Sciatic nerve (tissue), 2 donors: ENCODE measurements at places on chromosomes 16 and 17. TPM values are rescaled to one million over a fixed set of nuclear protein-coding genes. Genes with fewer than 3 reads are reported as not detected.
A peak's percentile ranks its signal among the peaks of the same experiment; 100 is the strongest.

GRCh38 chr16:85051067-85051581 lies 23.5 kb downstream of the KIAA0513 start:
- DNase-seq, result no peak

- DNase-seq, result no peak
Measured at GRCh38 chr16:57889522-57889921, 81.4 kb downstream of the CNGB1 start.

POLR3K gene
- total RNA-seq, result 7.1 TPM

DNA sequence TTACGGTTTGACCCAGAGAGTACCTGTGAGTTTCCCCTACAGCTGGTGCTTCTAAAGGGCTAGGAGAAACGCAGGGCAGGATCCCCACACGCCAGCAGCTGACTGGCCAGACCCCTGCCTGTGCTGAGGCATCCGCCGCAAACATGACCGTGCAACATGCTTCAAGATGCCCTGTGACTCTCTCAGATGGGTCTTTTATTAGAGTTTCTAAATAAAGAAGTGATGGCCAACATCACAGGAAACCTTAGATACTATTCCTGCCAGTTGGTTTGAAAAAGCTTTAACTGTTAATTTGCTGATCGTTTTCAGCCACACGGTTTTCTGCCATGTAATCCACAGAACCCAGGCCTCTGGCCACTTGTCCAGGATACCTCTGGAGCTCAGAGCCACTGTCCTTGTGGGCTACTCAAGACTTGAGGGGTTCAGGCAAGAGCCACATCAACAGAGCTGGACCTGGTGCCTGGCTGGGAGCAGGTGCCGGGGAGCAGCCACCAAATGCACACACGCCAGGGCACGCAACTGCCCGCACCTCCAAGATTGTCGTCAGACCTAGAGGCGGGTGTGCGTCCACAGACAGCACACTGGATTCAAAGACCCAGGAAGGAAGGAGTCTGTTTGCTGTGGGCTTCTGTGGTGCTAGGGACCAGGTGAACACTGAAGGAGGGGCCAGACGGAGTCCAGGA lies 118.4 kb downstream of the ZNF778 start:
- DNase-seq, result no peak

GRCh38 chr17:2736956-2737355 lies 12.5 kb downstream of the CCDC92B start:
- no peak for DNase-seq

GRCh38 chr17:51298508-51299371 lies 38.4 kb downstream of the UTP18 start:
- no peak for DNase-seq

LGALS9 gene
- 41.8 TPM for total RNA-seq

SHISA9 gene
- 3.8 TPM for total RNA-seq

ZNF629 gene
- 14.0 TPM for total RNA-seq

GRCh38 chr16:88442727-88443576 lies 10.1 kb upstream of the ZFPM1 start:
- peak; percentile 84 for DNase-seq

XAF1 gene
- 67.4 TPM for total RNA-seq

GRCh38 chr16:22206842-22207714 lies 1.0 kb downstream of the EEF2K start:
- DNase-seq, result peak; percentile 87

GRCh38 chr17:52030052-52030451 lies 128.5 kb downstream of the CA10 start:
- DNase-seq, result no peak

GRCh38 chr16:76579277-76579922 lies 302.2 kb downstream of the CNTNAP4 start:
- no peak for DNase-seq

GRCh38 chr17:74369221-74369620 lies 1.9 kb downstream of the GPR142 start:
- DNase-seq, result peak; percentile 71

- DNase-seq, result no peak
Measured at GRCh38 chr17:10772425-10773380, 31.2 kb downstream of the TMEM238L start.

DNA sequence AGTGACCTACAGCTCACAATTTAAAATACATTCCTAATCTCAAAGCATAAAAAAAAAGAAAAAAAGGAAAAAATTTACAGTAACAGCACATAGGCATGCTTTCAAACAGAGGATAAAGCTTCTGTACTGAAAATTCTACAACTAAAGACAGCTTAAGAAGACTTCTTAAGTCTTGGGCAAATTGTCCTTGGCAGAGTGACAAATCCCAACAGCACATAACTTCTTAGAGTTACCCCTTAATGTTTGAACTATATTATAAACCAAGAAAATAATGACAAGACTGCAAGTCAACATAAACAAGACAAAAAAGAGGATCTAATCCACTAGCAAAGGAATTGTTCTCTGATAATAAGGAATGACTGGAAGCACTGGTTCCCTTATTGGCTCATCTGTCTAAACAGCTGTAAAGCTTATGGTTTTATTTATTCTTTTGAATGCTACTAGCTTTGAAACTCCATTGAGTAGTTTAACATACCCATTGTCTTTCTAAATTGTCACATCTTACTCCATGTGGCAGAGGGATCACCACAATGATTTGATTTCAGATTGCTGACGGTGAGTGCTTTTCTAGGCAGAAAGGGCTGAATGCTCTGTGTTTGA lies 1576.8 kb upstream of the GOT2 start:
- DNase-seq, result no peak

DNA sequence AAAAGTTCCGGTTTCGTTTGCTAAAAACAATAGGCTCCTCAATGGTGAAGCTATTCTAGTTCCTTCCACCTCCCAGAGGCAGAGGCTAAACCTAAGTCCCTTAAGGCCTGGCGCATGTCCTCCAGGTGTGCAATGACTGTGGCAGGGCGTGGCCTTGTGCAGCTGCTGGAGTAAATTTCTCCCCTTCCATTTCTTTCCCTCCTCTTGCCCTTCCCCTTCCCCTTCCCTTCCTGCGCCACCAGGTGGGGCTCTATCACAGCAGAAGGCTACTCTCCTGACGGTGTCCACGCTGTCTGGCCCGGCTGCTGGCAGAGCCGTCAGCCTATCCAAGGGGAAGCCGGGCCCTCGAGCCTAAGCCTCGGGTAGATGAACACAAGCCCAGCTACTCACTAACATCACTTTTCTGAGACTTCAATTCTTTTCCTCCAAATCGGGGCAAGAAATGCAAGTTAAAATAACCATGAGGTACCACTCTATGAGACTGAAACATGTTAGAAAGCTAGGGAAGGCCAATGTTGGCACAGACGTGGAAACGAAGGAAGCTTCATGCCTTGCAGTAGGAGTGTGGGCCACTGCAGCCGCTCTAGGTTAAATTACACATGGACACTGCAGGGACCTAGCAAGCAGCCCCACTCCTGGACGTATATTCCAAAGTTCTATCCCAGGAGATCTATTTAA lies 34.4 kb downstream of the C16orf78 start:
- DNase-seq, result peak; percentile 91

DNA sequence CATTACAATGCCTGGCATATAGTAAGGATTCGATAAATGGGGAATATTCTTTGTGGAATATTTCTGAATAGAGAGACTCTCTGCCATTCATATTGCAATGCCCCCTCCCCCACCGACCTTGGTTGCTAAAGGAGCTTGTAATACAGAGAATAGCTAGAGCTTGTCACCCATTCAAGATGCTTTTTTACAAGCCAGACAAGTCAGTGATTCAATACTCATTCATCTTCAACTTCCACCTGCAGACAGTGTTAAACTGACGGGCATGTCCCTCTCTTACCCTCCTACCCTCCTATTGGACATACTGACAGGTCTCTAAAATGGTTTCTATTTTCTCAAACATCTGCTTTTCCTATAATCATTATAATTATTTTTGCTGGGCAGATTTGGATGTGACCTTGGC lies 257.4 kb downstream of the KCNJ2 start:
- DNase-seq, result no peak

DNA sequence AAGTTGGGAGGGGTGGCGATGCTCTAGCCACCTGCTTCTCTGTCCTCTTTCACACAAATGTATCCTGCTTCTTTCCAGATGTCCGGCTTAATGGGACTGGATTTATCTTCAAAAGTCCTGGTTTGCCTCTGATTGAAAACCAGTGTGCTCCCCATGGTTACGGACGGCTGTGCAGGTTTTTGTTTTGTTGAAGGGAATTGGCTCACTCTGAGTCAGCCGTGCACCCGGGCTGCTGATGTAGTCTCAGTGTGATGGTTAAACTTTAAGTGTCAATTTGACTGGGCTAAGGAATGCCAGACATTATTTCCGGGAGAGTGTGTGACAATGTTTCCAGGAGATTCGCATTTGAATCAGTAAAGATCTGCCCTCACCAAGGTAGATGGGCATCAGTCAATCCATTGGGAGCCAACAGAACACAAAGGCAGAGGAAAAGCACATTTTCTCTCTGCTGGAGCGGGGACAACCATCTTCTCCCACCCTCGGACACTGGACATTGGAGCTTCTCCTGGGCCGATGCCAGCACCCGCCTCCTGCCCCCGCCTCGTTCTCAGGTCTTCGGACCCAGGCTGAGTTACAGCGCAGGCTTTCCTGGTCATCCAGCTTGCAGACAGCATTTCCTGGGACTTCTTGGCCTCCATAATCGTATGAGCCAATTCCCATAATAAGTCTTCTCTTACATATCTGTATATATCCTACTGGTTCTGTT lies 126.9 kb upstream of the TNRC6C start:
- DNase-seq, result peak; percentile 56

DNA sequence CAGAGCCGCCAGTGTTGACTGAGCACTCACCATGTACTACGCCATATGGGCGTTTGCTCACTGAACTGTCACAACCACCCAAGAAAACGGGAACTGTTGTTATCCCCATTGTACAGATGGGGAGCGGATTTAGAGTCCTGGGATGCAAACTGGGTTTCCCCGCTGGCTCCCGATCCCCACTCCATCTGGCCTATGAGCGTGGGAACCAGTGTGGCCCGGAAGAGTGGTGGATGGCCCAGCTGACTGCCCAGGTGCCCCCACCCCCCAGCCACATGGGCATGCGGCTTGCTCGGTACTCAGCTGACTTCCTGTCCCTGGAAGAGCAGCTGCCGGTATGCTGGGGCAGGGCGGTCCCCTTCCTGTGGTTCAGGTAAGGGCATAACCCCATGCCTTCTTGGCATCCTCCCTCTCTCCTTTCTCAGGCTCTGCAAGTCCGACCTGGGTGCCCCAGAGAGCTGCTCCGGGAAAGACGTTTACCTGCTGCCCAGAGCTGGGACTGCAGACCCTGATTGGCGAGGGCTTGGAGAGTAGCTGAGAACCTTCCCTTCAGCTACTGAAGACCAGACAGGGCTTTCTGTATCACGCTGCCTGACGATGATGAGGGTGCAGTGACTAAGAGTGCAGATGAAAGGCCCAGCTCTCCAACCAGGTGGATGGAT lies 16.2 kb downstream of the SOCS3 start:
- no peak for DNase-seq

DNA sequence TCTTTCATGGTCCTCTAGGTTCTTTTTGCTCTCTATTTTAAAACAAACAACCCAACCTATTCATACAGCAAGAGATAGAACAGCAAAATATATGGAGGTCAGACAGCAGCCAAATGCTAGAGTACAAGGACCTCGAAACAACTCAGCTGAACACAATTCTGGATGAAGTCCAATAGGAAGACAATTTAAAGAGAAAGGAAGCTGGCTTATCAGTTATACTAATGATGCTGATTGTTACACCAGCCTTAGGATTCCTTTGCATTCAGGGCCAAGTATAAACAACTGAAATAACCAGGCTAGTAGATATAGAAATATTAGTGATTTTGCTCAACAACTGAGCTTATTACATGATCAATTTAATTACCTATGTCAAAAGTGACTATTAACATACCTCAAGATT lies 2.5 kb downstream of the SSH2 start:
- DNase-seq, result no peak

SHPK gene
- total RNA-seq, result 17.7 TPM

GRCh38 chr17:27545562-27546229 lies 85.3 kb upstream of the LGALS9 start:
- DNase-seq, result no peak

- DNase-seq, result no peak
Measured at GRCh38 chr16:47947723-47948122, 208.1 kb downstream of the ABCC12 start.

DNA sequence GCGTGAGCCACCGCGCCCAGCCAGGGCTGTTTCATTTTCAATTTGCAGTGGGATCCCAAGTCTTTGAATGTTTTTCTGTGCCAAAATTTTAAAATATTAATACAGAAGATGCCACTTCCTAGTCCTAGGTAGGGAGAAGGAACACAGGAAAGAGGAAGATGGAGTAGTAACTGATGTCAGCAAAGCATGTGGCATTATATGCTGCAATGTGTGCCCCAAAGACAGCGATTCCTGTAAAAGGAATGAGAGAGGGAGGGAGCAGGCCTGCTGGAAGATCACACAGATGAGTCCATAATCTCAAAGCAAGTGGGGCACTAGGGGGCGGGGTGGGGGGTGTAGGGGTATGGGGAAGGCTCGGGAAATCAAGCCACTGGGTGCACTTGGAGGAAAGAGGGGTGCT lies 23.4 kb upstream of the SSTR2 start:
- no peak for DNase-seq
